ENCODE measurements at places on chromosomes 11 and 22.

GRCh38 chr11:13030857-13031256 is 21.7 kb downstream of the RASSF10 start:
- DNase-seq: no peak

- DNase-seq: peak; percentile 1
Observed at GRCh38 chr11:126268361-126268707, 361 bp downstream of the SRPRA start.

GRCh38 chr11:67353317-67354074 is at the start of gene POLD4:
POLD4 (minus strand) TSS chr11:67353546; CDS start chr11:67353399, 147 bp downstream.
- peak; percentile 88 for DNase-seq

DNA sequence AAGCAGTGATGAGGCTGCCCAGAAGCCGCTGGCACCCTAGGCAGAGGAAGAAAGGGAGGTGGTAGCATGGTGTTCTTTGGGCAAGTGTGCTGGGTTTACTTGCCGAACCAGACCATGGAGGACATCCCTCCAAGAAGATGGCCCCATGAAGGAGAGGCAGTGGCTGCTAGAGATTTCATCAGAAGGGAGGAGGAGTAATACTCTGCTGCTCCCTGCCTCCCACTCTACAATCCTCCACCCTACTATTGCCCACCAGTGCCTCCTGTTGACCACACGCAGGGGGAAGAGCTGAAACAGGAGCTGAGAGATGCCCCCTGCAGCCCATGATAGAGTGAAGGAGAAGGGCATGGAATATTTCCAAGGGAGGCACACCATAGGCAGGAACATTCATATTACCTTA is 51.0 kb upstream of the PRSS23 start:
- DNase-seq: no peak

DNA sequence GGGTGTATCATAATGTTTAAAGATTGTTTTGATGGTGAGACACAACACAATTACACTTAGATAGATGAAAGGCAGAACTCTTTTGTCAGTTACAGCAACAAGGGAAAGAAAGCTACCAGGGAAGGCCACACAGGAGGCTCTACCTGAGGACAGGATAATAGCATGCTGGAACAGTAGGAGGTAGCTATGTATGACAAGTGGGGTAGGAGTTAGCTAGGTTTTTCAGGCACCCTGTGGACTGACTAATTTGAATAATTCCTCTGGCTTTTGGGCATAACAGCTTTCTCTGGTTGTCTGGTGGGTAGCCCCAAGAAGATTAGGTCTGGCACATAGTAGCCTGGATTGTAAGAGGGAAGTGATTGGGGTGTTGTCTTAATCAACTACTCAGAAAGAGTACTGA is 475.4 kb upstream of the CHORDC1 start:
- no peak for DNase-seq

- DNase-seq: no peak
Observed at GRCh38 chr22:49215840-49216239, 611.8 kb downstream of the BRD1 start.

DNA sequence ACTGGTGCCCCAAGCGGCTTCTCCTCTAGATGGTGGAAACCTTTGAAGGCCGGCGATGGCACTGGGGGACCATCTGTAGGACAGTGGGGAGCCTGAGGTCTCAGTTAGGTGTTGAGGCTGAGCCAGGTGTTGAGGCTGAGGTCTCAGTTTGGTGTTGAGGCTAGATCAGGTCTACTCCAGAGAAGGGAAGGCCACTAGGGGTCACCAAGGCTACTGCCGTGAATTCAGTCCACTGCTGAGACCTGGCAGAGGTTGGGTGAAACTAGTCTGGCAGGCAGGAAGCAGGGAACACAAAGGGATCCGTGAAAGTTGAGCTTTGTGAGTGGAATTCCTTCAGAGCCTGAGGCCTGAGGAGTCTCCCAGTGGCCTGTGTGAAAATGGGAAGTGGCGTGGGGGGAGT is 123.8 kb upstream of the FGF3 start:
- no peak for DNase-seq

GRCh38 chr11:122814401-122814800 is 23.9 kb upstream of the CRTAM start:
- no peak for DNase-seq

DNA sequence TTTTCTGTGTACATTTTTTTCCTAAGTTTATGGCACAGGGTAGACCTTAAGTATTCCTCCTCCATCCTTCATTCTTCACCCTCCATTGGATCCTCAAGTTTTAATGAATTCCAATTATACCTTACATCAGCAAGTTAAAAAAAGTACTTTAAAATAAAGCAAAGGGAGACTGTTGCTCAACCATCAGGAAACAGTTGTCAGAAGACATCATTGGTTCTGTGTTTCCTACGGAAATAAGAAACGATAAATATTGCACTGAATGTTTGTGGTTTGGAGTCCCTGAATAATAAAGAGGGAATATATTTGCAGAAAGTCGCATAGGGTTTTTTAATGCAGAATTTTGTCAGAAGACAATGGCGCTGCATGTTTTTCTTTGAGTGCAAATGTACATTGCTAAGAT is 28.1 kb upstream of the LDHA start:
- DNase-seq: no peak

DNA sequence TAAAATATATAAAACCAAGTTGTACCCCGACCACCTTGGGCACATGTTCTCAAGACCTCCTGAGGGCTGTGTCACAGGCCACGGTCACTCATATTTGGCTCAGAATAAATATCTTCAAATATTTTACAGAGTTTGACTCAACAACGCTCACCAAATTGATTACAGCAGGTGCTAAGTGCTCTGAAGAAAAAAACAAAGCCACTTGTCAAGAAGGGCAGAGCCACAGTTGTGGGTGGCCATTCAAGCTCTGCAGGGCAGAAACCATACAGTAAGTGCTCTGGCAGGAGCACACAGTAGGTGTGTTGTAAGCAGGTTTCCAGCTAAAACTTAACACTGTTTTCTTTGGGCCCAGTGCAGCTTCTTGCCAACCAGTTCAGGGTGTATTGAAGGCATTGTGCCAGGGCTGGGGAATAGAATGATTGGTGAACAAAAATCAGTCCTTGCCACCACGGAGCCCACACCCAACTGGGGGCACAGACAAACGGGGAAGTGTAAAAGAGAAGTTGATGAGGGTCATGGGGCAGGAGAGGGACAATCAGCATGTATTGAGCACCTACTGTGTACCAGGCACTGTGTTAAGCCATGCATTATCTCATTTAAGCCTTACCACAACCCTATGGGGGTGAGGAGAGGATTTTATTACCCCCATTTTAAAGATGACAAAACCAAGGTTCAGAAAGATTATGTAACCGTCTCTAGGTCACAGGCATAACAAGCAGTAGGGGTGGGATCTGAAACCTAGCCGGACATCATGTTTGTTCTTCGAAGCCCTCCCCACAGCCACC is 18.2 kb downstream of the ARRB1 start:
- DNase-seq: no peak

DNA sequence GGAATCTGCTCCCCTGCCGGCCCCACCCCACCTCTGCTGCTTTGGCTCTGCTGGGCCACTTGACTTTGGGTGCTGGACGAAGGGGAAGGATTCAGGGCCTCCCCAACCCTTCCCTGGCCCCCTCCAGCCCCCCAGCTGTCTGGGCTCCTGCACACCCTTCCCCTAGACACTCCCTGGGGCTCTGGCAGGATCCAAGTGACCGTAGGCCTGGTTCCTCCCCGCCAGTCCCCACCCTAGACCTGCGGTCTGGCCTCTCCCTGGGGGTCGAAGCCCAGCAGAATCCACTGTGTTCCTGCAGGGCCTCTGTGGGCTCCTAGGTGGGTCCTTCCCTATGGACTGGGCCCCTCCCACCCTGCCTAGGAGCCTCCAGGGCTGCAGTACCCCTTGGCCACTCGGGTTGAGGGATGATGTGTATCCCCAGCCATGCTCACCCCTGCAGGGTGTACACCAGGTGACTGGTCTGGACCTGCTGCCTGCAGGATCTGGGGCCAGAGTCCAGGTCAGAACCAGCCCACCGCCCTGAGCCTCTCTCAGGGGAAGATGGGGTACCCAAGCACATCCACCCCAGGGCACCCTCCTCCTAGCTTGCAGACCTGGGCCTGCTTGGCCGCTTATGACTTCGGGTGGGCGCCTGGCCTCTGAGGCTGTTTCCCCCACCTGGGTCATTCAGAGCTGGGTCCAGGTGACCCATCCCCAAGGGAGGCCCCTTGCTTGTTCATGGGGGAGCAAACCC is 5.6 kb downstream of the PIM3 start:
- DNase-seq: no peak

- no peak for DNase-seq
Observed at GRCh38 chr11:84430661-84431060, 1144.5 kb upstream of the CCDC90B start.

DNA sequence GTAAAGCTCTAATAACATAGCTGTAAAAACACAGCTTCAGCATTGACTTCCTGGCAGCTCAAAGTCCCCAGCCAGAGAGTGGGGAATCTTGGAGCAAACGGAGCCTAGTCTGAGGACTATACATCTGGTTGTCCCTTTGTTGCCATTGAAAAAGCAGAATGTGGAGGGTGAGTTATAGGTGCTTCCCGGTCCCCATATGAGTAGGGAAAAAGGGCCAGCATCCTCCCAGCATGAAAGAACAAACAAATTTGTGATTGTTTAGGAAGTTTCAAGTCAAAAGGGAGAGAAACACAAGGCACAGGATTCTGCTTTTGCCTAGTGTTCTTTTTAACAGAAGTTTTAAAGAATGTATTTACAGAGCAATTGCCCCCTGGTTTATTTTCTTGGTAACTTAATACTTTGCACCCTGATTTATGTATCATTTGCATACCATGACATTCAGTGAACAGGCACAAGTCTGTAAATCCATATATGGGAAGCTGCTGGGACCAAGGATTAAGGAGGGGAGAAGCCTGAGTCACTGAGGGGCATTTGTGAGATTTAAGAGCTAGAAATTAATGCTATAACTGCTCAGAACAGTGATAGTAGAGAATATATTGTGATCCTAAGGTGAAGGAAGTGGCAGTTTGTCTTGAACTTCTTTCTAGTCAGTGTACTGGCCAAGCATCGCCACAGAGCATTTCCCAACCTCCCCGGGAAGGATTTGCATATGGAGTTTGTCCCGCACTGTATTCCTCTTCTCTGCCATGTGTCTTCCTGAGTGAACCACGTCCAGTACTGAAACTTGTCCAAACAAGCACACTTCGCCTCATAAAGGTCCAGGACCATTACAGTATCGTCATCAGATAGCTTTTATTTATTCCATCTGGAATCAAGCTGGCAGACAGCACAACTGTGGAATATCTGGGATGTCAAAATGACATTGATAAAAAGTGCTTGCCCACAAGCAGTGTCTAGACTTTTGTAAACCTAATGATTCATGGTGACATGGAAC is 103.0 kb downstream of the DBX1 start:
- no peak for DNase-seq

GRCh38 chr11:70156291-70157037 is 46.6 kb upstream of the FADD start:
- DNase-seq: no peak

GRCh38 chr11:8720868-8721608 is 38.4 kb downstream of the RPL27A start:
- DNase-seq: no peak

- peak; percentile 53 for DNase-seq
Observed at GRCh38 chr11:72778535-72779494, 15.0 kb downstream of the STARD10 start.

GRCh38 chr22:20639343-20639742 is 131.9 kb downstream of the MED15 start:
- DNase-seq: no peak

DNA sequence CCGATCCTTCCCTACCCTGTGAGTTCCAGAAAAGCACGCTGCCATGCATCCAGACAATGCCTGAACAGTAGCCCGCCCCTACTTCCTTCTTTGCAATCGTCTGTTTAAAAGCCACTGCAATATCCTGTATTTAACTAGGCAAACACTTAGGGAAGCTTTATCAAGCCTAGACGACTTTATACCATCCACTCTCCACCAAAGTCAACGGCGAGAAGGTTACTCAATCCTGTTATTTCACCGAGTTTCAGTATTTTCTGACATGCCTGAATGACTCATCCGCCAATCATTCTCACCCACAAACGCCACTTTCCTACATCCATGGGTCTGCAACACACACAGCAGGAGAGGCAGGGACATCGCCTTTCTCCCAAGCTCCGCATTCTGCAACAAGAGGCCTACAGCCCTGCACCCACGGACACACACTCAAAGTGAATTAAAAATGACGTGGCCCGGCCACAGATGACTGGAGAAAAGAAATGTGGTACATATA is 9.3 kb downstream of the CELSR1 start:
- DNase-seq: no peak

DNA sequence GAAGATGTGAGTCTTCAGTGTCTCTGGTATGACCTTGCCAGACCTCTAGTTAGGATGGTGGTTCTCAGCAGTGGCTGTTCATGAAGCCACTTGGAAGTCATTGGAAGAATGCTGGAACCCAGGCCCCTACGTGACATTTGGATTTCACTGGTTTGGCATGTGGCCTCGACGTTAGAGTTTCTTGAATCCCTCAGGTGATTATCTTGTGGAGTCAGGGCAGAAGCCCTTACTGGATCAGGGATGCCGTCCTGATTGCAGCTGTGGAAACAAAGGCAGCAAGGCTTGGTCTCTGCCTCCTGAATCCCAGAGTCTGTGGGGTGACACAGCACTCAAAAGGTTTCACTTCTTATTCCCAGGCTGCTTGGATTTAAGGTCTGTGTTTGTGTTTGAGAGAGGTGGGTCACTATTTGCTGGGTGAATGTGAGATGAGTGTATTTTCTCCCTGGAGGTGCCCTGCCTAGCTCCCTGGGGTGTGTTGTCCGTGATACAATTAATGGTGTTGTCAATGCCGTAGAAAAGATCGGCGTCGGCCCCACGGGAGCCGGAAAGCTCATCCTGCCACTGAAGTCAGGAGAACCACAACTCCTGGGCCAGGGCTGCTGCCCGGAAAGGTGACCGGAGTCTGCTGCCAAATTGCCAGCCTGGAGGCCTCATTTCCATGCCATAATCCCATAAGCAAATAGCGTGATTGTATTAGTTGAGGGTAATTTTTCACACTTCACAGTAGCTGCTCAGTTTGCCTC is 939.0 kb downstream of the BRD1 start:
- no peak for DNase-seq

- no peak for DNase-seq
Observed at GRCh38 chr11:120115272-120116000, 22.5 kb downstream of the TRIM29 start.

GRCh38 chr22:19871023-19871844 is 16.6 kb upstream of the GNB1L start:
- DNase-seq: no peak

- DNase-seq: no peak
Observed at GRCh38 chr11:57387289-57388030, 3.0 kb downstream of the PRG2 start.

DNA sequence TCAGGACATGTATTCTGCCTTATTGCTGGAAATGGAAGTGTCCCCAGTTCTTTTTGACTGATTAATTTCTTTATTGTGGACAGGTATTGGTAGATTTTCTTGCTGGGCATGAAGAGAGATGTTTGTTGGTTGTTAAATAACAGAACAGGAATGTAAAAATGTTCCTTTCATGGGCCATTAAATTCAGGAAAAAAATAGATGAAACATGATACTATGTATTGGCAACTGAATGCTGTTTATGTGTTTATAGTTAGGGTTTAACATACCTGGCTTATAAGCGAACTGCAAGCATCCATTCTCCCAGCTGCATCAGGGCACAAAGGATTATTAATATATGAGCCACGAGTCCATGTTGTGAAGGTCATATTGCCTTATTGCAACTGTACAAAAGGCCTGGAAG is 368.5 kb downstream of the NELL1 start:
- DNase-seq: no peak

- DNase-seq: no peak
Observed at GRCh38 chr11:72227316-72228228, 3.0 kb downstream of the INPPL1 start.

GRCh38 chr22:27435844-27436576 is 365.5 kb downstream of the MN1 start:
- peak; percentile 41 for DNase-seq

GRCh38 chr11:123796226-123796625 is 9.9 kb downstream of the OR6M1 start:
- DNase-seq: no peak

Measured in right renal pelvis (tissue), 4 donors.